Choroid plexus epithelial cell (primary cell): ENCODE measurements at places on chromosomes 6 and 20.
A peak's percentile ranks its signal among the peaks of the same experiment; 100 is the strongest.

DNA sequence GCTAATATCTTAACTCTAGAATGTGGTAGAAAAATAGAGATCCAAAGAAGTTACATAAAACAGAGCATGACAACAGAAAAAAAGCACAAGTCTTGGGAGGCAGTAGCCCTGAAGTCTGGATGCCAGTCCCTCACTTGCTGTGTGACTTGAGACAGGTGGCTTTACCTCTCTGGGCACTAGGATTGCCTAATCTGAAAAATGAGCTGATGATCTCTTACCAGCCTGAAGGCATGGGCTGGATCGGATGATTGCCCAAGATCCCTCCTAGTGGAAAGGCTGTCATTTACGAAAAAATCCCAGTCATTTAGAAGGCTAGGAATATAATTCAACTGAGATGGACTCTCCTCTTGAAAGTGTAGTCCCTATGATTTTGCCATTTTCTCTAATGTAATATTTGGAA lies 10.9 kb upstream of the GCM1 start:
- DNase-seq = no peak

GRCh38 chr6:73694711-73695411 lies 1.1 kb upstream of the CD109 start:
- peak; percentile 57 for DNase-seq

DNA sequence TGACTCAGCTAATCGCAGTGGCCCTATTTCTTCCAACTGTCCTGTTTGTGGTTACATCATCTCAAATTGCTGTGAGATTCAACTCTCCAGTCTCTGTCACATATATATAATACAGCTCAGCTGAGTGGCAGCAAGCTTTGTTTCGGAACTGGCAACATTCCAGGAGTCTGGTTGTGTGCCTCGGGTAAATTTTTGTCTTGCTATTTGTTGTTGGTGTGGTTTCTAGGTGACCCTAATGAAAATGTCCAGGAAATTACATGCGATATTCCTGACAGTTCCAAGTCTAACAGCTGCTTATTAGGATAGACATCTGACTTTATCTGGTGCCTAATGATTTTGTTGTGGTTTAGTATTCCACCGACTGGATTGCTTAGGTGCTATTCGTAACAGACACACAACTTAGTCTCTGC lies 581.8 kb downstream of the CD109 start:
- DNase-seq = peak; percentile 34

DNA sequence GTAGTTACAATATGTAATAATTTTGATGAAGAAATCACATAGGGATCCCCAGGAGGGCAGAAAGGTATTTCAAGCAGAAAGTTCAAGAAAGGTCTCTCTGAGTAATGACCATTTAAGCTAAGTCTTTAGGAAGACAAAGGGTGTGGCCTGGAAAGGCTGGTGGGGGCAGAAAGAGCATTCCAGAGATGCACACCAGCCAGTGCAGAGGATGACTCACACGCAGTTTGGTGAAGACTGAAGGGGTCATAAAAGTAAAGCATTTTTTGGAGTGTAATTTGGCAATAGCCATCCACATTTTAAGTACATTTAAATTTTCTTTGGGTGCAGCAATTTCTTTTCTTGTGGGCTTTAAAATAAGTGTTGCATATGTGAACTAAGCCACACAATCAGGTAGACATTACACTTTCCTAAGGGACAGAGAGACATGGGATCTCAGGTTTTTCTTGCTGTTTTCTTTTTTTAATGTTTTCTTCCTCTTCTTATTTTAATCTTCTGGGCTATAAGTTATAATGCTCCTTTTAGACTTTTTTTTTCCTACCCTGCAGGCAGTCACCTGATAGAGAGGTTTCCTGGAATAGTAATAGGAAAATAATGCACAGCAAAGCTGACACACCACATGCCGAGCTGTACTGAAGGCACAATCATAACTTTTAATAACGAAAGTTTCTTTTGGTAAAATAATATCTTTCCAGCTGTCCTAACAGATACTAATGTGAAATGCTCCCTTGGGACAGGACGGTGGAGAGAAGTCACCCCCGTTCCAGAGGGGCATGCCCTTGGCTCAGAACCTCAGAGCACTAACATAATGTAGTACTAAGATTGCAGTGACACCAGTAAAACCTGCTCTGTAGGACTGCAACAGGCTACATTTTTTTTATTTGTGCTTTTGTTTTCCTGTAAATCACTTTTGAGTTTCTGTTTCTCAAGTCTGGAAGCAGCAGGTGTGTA lies 49.6 kb upstream of the PTPRK start:
- peak; percentile 86 for DNase-seq

DNA sequence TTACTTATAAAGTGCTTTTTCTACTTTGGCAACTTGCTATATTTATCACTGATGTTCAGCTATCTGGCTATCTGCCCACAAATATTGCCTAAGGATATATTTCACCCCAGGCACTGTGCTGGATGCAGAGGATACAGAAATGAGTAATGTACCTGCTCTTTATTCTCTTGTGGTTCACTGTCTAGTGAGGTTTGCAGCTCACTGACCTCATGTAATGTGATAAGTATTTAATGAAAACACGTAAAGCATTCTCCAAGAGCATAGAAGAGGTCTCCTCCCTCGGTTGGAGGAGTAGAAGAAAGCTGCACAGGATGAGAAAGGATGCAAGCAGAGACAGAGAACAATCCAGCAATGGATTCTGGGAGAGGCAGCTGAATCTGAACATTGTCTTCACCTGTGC lies 610.7 kb downstream of the CBLN4 start:
- no peak for DNase-seq

DNA sequence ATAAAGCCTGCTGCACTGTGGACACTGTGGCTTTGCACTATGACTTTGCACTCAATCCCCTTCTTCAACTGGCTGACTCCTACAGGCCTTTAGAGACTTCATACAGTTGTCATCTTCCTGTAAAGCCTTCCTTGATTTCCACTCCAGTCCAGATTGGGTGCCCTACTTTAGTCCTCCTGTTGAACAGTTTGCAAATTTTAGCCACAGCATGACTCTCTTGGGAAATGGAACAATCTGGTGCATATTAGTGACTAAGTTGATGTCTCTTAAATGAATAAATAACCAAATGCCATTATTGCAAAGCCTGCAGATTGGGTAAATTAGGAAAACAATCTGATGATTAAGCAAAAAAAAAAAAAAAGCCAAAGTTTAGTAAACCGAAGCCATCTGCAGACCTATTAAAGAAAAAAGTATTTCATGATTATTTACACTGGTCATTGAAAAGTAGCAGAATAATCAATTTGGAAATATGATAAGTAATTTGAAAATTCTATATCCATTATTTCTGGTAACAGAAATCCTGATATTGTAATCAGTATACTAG lies 12.6 kb downstream of the PLCB4 start:
- DNase-seq = no peak

DNA sequence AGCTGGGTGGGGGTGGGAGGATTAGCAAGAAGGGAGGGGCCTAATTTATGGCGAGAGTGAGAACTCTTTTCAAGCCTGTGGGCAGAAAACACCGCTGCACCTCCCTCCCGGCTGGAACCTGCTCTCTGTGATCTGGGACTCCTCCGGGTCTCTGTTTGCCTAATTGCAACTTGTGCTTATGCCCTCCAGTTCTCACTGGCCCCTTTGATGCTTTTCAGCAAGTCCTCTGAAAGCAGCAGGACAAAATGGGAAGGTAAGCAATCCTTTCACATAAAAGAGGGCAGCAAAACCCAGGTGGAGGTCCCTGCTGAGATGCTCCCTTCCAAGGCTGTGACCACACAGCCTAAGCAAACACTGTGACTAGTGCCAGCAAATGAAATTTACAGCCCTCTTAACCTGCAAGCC lies 523.0 kb upstream of the FLRT3 start:
- DNase-seq = no peak

DNA sequence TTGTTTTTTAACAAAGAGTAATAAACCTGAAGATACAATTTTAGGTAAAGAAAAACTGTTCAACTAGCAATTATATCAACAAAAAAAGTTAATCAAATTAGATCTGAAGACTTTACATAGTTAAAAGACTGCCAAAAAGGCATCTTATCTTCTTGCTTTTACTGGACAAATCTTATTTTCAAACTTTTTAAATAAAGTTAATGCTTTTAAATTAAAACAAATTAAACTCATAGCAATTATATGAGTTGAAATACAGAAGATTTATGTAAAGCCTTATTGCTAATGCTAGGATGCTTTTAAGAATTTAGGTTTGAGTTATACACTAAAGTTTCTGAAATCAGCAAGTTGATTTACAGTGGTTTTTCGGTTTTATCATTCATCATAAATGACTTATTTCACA lies 227.3 kb downstream of the TBC1D32 start:
- DNase-seq = no peak

GRCh38 chr6:14117158-14118090 lies at the start of gene CD83:
Gene CD83 (plus strand): TSS chr6:14117772. CDS start chr6:14117812, 40 bp downstream.
- DNase-seq = peak; percentile 42

DNA sequence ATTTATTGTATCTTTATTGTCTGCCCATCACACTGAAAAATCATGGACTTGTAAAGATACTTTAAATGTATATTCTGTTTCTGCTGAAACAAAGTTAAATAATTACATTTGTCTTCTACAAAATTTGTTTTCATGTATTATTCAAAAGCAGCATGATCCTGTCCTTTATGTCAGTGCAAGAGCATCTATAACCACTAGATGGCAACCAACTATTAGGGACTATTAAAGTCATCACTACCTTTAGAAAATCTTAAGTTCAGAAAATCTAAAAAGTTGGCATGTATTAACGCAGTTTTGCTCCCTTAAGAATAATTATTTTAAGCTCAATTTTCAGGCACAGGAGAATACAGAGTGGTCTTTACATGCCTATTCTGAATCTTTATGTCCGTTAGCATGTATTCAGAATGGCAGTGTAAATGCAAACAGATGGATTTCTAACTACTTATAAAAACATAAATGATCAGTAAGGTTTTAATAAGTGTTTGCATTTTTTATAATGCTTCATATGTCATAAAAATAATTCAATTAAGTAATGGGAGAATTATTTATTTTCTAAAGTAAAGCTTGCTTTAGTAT lies 17.8 kb downstream of the TMEM30A start:
- peak; percentile 82 for DNase-seq

GRCh38 chr6:119446115-119446554 lies 96.6 kb upstream of the MAN1A1 start:
- peak; percentile 95 for DNase-seq

- DNase-seq = no peak
These were observed 212.9 kb upstream of the PMEPA1 start for GRCh38 chr20:57922706-57923105.

DNA sequence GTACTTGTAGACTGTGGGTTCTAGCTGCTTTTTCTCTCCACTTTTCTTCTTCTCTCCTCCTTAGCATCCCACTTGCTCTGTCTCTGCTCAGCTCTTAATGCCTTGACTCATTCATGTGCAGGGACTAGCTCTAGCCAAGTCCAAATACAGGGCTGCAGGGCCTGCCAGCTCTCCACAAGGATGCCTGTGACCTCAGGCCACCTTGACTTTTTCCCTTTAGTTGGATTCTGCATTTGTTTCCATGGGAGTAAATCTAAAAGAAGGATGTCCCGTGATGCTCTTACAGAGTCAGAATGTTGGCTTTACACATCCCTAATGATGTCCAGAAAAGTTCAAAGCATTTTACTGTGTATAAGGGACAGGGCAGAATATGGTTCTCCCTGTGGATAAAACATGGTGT lies 101.8 kb upstream of the PREP start:
- no peak for DNase-seq

GRCh38 chr6:16296061-16296670 lies 57.8 kb downstream of the GMPR start:
- DNase-seq = no peak

- DNase-seq = peak; percentile 61
These were observed 93.1 kb downstream of the CHD6 start for GRCh38 chr20:41524980-41525613.

- DNase-seq = peak; percentile 47
These were observed 1.9 kb upstream of the POU3F2 start for GRCh38 chr6:98832284-98833056.

- no peak for DNase-seq
These were observed 48.6 kb downstream of the BFSP1 start for GRCh38 chr20:17482536-17482935.

- no peak for DNase-seq
These were observed 184.1 kb downstream of the UBE3D start for GRCh38 chr6:82881519-82881918.

GRCh38 chr6:39430446-39430845 lies 107.9 kb upstream of the KCNK16 start:
- DNase-seq = no peak

GRCh38 chr6:169074526-169074925 lies 179.1 kb downstream of the THBS2 start:
- DNase-seq = peak; percentile 54

- DNase-seq = no peak
These were observed 48.8 kb upstream of the BCLAF1 start for GRCh38 chr6:136338486-136338885.

DNA sequence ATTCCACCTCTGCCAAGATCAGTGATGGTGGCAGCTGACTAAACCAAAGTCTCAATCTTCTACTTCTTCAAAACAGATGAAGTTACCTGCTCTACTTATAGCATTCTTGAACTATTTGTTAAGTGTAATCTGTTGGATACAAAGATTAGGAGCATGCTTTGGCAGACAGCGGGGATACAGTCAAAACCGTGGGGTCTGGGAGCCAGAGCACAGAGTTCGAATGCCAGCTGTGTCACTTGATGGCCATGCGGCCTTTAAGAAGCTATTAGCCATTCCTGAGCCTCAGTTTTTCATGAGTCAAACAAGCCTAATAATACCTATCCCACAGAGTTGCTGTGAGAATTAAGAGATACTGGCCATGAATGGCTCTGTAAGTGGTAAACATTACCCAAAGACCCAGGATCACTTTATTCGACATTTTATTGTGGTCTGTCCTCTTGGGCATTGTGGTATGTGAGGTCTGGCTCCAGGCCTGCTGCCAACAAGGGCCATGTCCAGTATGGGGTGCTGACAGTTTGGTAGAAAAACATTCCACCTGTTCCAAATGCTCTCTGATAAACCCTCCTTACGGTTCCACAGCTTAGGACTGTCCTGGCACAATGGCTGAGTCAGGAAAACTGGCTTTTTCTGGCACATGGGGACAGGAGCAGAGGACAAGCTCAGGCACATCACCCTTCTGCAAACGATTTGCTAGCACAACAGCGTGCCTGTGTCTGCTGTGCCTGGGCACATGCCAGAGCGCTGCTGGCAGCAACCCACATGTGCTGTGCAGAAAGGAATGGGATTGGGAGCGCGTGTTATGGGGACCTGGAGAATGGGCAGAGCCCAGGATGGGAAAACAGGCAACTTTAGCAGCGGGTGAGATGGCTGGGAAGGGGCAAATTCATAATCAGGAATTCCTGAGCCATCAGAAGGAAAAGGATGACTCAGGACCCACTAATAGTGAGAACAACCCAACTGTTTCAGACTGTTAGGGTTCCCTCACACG lies 15.7 kb upstream of the FAM83C start:
- peak; percentile 37 for DNase-seq
